ENCODE measurements at places on chromosomes 16 and 17. TPM values are rescaled to one million over a fixed set of nuclear protein-coding genes. Genes with fewer than 3 reads are reported as not detected.
A peak's percentile ranks its signal among the peaks of the same experiment; 100 is the strongest.

Gene RUNDC3A
- not detected for total RNA-seq

- peak; percentile 65 for DNase-seq
These were observed at the start of gene METRNL for GRCh38 chr17:83079352-83079747. TSS of gene METRNL (plus strand) at chr17:83079609. CDS start at chr17:83079816, 207 bp downstream.

DNA sequence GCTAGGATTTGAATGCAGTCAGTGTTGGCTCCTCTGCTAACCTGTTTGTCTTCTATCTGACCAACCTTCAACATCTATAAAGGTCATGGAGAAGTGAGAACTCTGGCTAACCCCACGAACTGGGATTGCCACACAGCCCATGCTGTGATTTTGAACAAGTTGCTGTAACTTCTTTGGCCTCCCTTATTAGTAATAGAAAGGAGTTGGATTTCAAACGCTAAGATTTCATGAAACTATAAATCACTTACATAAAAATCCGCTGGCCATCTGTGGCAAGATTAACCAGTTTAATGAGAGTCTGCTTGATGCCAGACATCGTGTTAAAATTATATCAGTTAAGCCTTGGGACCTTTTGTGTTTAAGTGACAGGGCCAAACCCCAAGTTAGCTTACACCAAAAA is 53.4 kb downstream of the HSD17B2 start:
- no peak for DNase-seq

DNA sequence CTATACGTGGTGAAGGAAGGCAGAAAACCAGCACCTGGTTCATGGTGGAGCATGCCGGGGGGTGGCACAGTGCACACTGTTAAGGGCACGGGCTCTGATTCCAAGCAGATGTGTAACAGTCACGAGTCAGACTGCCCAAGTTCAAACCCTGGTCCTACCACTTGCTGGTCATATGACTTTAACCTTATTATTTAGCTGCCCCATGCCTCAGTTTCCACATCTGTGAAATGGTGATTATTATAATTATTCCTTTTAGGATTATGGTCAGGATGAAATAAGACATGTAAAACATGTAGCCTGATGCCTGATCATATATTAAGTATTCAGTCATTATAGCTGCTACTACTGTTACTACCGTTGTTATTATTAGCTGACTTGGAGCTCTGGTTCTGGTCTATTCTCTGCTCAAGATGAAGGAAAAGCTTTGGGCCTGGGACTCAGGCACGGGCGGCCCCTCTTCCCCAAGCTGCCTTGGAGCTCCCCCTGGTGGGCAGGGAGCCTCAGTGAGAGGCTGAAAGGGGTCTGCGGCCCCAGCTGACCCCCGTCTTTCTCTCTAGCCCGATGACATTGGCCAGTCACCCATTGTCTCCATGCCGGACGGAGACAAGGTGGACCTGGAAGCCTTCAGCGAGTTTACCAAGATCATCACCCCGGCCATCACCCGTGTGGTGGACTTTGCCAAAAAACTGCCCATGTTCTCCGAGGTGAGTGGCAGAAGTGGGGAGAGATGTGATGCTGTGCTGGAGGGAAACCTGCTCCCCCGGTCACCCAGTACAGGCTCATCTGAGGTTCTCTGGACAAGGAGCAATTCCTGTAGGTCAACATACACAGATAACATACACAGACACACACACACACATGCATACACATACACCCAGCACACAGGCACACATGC is 14.0 kb downstream of the NR1D1 start:
- DNase-seq: no peak
